NCI-H526 treated with DMSO at 0.1 percent for 48 hours (cell line): ENCODE measurements at places on chromosomes 5 and 9.

GRCh38 chr5:68347536-68347935, 132.0 kb downstream of the PIK3R1 start:
- no peak for DNase-seq

- no peak for DNase-seq
Observed at GRCh38 chr5:172223901-172224873, 30.2 kb downstream of the EFCAB9 start.

- no peak for DNase-seq
Observed at GRCh38 chr9:87751423-87751822, 25.5 kb downstream of the CTSL start.

GRCh38 chr9:135939351-135940265, 21.6 kb downstream of the UBAC1 start:
- no peak for DNase-seq

- DNase-seq = no peak
Observed at GRCh38 chr5:67844924-67845323, 370.6 kb upstream of the PIK3R1 start.

- DNase-seq = no peak
Observed at GRCh38 chr5:19777363-19777762, 210.6 kb downstream of the CDH18 start.

- DNase-seq = no peak
Observed at GRCh38 chr5:74274326-74274725, 366.2 kb downstream of the ENC1 start.

- no peak for DNase-seq
Observed at GRCh38 chr5:167877114-167877722, 414.2 kb upstream of the WWC1 start.

DNA sequence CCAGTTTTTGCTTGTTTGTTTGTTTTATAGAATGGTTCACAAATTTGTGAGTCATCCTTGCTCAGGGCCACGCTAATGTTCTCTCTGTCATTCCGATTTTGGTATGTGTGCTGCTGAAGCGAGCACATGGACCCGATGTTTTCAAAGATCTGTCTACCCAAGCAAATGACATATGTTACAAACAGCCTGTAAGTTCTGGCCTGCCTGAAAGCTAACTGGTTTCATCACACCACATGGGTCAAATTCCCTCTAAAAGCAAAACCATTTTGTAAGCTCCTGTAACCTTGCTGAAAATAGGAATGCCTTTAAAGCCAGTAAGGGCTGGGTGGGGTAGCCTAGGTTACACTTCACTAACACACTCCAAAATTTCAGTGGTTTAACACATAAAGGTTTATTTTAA, 25.4 kb downstream of the DMRT3 start:
- no peak for DNase-seq

- no peak for DNase-seq
Observed at GRCh38 chr9:126343271-126343700, 16.7 kb downstream of the MVB12B start.

DNA sequence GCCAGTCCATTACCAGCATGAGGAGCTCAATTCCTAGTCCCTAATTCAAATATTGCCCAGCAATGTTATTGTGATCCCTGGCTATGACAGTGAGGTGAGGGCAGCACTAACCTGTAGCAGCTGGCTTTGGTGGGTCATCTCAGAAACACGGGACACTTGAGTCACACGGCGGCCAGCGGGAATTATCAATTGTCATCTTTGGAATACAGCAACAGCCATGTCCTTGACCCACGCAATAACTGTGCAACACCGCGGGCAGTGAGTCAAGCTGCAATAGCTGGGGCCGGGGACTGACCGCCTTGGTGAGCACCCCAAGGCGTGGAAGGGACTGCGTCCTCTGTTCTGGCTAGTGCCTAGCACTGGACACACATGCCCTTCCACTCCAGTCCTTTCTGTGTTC, 62.5 kb upstream of the ALDH1B1 start:
- no peak for DNase-seq

DNA sequence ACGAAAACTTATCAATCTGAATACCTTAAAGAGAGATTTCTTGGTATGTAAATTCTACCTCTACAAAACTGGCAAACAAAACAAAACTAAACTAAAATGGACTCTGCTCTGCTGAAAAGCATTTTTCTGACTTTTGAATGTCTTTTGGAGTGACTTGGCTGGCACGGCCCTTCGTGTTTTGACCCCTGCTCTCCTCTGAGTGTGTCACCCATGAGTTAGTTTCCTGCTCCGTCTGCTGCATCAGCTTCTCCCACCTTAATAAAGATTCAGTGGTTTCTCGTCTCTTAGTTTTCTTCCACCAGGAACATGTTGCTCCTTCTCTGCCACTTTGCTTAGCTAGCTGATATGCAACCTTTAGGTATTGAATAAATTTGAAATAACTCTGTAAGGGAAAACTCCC, 1084.0 kb upstream of the CDH18 start:
- no peak for DNase-seq

DNA sequence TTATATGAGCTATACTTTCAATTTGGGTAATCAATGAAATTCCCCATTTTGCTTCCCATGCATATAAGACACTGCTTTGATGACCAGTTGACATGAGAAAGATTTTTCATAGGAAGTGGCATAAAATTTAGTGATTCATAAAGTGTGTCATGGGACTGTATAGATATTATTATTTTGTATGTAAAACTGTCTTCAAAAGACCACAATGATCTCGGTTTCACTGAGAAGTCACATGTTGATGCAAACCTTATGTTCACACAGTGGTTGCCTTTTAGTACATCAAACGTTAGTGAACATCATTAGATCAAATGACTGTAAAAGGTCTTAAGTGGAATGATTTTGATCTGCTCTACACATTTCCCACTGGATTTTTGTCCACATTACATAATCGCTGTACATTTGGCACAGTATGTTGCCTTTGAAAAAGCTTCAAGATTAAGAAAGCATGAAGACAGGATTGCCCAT, 349.2 kb upstream of the MEF2C start:
- DNase-seq = no peak

DNA sequence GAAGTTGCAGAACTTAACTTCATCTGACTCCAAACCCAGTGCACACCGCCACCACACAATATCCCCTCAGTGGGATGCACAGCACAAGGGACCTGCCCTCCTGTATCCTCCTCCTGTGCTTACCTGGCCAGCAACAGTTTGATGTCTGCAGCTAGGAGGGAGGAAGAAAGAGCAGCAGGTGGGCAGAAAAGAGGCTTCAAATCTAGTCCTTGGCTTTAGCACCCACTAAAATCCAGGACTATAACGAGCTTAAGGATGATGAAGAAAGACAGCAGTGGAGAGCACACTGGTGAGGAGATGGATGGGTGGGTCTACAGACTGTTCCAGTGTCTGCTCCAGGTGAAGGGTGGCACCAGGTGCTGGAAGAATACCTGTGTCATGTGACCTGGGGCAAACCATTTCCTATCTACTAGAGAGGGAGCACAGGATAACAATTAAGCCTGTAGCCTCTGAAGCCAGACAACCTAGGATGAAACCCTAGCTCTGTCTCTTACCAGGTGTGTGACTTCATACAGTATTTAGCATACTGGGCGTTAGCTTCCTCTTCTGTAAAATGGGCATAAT, 100.0 kb downstream of the SH3TC2 start:
- no peak for DNase-seq

- DNase-seq = no peak
Observed at GRCh38 chr5:456351-457194, 13.6 kb downstream of the EXOC3 start.

DNA sequence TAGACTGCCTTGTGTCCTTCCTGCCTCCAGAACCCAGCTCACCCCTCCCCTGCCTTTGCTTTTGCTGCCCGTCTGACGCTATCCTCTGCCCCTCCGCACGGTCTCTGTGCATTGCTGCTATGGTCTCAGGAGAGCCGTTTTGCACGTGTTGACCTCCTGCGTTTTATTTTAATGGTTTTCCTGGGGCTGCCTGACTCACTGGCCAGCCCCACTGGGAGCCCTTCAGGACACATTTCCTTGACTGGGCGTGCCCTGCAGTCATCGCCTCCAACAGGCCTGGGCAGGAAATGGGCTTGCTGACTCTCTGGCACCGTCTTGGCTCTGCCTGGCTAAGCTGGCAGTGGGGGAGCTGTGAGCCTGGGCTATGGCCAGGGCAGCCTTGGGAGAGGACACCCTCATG, 17.9 kb upstream of the ASS1 start:
- DNase-seq = no peak

DNA sequence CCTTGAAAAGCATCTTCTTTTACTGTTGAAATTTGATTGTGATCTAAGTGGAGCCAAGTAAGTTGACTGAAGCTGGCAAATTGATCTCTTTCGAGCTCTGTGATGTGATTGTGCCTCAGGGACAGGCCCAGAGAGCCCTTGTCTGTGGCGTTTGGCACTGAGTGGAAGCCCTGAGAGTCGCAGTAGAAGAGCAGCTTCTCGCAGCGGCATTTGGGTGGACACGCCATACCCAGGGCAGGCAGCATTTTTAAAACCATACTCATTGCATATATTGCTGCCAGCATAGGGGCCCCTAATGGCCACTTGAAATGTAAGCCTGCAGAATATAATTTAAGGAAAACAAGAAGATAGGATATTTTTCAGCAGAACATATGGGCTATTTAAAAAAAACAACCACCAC, 894 bp downstream of the LRRTM2 start:
- DNase-seq = no peak

DNA sequence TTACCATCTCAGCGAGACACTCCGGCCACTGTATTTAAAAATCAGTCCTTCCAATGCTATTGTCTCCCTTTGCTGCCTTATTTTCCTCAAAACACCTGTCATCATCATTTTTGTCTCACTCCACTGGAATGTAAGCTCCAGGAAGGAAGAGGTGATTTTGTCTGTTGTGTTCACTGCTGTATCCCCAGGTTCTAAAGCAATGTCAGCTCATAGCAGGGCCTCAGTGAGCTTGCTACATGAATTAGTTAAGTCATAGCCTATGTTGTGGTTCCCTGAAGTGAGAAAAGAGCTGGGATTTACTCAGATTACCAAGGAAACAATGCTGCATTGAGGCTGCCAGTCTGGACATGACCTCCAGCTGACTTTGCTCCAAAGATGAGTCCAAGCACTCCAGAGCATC, 137.6 kb upstream of the RASEF start:
- no peak for DNase-seq

DNA sequence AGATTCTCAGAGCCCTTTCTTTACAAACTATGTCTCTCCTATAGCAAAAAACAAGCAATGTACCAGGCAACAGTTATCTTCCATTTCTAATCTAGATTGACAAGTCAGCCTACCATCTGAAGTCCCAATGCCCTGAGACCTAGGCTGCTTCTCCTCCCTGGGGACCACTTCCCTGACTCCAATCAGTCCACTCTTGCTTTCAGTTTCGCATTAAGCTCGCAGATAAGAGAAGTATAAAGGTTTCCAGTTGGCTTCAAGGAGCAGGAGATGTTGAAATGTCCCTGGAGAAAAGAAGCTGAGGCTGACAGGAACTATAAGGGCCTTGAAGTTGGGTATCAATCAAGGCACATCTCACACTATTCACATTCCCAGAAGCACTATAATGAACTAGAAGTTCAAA, 32.3 kb downstream of the ERP44 start:
- no peak for DNase-seq

- no peak for DNase-seq
Observed at GRCh38 chr9:95406121-95406520, 88.6 kb upstream of the FANCC start.

GRCh38 chr5:178145965-178146820, 7.5 kb downstream of the NHP2 start:
- peak; percentile 10 for DNase-seq

DNA sequence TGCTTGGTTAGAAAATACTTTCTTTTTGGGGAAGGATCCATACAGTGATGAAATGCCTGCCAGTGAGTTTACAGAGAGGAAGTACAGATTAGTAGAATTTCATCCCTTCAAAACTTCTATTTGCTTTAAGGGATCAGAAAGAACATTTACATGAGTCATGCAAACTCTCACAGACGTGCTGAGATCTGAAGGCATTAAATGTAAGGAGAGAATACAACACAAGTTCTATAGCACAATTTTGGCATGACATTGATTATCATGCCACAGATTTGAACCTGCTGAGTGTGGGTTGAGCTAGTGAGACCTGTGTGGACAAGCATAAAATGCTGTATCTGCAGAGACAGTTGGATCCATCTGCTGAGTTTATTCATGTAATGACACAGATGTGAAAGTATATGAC, 613.6 kb upstream of the SEMA6A start:
- DNase-seq = no peak

DNA sequence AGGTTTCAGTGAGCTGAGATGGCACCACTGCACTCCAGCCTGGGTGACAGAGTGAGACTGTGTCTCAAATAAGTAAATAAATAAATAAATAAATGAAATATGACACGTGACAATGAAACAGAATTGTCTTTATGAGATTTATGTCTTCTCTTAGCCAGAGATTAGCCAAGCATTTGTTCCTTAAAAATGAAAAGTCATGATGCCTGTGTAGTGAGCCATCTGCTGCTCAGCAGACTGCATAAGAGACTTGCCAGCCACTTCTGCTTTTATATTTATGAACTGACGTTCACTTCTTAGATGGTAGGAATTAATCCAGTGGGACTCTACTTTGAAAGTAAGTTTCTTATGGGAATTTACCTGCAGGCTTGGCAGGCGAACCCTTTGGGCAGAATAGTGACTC, 227.4 kb downstream of the NR3C1 start:
- no peak for DNase-seq

DNA sequence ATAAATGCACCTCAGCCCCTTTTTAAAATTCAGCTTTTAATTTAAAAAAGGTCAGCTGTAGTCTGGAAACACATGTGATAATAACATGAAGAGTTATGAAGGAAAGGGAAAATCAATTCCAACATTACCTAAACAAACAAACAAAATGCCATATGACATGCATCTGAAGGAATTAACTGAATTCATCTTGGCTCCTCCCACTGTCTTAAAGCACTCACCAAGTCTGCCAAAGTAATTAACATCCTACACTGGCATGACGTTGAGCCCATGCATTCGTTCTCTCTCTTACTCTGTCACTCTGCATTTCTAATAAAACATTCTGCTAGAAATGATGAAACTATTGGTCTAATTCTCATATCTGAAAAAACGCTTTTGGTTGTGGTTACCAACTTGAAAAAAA, 37.7 kb downstream of the TSSK1B start:
- no peak for DNase-seq

- DNase-seq = no peak
Observed at GRCh38 chr9:114499528-114499927, 5.7 kb downstream of the WHRN start.

GRCh38 chr5:109903061-109903460, 213.3 kb downstream of the MAN2A1 start:
- DNase-seq = no peak
